ENCODE measurements at places on chromosomes 12 and 14.
A peak's percentile ranks its signal among the peaks of the same experiment; 100 is the strongest.

DNA sequence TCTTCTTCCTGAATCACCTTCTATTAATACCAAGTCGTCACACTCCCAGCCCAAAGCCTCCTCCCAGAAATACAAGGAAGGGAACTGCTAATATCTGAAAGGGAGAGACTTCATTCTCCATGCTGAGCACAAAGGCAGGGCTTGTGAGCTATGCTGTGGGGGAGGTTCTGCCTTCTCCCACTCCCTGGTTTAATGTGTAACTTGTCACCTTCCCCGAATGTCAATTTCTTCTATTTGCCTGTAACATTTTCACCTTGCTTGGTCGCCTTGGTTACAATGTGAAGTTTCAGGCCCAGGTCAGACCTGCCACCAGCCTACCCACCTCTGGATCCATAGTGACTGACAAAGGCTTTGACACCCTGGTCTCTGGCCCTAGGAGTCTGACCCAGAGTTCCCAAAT is 82.0 kb upstream of the ESRRB start:
- DNase-seq: no peak

GRCh38 chr12:127363392-127363791 is 903.6 kb upstream of the TMEM132C start:
- DNase-seq: no peak

DNA sequence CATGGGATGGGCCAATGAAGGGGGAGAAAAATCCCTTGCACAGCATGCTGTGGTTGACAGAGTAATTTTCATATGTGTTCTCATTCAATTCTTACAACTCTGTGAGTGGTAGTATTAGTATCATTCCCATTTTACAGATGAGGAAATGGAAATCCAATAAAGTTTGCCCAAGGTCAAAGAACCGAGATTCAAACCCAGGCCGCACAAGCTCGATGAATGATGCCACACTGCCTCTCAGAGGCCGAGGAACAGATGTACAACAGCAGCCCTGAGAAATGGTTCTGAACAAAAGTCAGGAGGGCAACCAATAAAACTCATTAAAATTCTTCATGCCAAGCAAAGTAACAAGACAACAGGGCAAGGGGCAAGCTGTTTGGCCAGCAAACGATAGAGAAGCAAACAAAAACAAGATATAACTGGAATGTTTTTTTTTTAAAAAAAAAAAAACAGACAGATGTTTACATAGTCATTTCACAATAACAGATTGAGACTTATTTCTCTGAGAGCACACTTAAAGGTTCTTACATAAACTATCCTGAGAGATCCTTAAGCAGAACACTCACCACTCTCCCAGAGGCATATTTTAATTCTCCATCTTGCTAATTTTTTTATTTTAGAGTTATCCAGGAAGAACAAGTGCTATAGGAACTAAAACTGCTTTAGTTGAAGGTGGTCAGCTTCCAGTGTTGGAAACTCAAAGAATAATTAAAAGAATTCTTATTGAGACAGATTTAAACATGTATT is 85.8 kb downstream of the EXOC5 start:
- no peak for DNase-seq

- DNase-seq: no peak
These were observed 18.1 kb downstream of the KMT5A start for GRCh38 chr12:123401753-123402683.

GRCh38 chr14:52077256-52077979 is 8.6 kb upstream of the NID2 start:
- no peak for DNase-seq

DNA sequence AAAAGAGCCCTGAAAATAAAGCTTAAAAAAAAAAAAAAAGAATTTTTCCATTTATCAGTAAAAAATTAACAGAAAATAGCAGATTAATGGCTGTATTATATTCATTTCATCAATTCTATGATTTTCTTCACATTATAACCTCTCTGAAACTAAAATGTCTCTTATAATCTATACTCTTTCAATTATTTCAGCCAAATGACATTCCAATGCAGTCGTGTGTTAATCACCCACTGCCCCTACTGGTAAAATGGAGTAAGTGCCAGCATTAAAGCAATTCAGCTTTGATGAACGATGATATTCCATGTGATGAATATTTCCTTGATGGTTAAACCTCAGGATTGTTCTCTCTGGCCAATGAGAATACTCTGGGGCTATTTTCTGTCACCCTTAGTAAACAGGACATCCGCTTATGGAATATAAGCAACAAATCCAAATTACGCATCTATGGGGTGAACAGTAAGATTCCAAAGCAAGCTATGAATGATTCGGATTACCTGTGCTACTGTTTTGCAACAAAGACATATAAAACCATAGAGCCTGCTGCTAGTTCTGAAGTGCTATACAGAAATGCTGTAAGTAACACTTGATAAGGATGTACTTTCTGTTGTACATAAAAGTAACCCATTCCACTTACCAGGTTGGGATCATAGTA is 20.3 kb upstream of the SYCP3 start:
- DNase-seq: no peak

- DNase-seq: peak; percentile 24
These were observed 1.1 kb downstream of the PHLDA1 start for GRCh38 chr12:76030341-76031080.

DNA sequence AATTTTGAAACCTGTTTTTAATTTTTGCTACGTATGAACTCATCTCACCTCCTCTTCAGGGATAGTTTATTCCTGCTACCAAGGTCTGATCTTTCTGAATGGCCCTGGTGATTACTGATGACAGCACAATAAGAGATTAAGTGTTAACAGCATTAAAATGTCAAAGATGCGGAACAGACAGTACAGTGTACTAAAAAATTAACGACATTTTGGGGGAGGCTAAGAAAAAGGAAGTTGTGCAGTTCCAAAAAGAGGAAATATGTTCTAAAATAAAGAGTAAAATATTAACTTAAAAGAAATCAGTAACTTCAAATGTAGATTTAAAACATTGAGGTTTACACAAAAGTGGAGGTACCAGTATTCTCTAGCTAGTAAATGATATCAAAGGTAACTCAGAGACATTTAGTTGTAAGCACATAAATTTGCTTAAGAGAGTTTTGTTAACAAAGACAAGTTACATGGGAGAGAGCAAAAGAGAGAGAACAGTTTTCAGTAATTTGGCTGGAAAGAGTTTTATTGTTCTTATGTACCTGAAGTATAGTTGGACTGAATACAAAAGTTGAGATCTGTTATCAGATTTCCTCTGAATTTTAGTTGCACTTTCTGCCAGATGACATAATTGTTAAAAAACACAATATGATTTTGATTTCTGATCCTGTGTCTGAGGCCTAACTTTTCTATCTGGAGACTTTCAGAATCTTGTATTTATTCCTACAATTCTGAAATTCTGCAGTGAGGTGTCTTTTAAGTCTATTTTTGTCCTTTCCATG is 4.2 kb upstream of the CLECL1 start:
- no peak for DNase-seq

GRCh38 chr12:100142851-100143559 is at the start of gene BLTP3B:
Gene BLTP3B (minus strand): TSS chr12:100142874. CDS start chr12:100142635, 239 bp downstream.
- peak; percentile 48 for DNase-seq

DNA sequence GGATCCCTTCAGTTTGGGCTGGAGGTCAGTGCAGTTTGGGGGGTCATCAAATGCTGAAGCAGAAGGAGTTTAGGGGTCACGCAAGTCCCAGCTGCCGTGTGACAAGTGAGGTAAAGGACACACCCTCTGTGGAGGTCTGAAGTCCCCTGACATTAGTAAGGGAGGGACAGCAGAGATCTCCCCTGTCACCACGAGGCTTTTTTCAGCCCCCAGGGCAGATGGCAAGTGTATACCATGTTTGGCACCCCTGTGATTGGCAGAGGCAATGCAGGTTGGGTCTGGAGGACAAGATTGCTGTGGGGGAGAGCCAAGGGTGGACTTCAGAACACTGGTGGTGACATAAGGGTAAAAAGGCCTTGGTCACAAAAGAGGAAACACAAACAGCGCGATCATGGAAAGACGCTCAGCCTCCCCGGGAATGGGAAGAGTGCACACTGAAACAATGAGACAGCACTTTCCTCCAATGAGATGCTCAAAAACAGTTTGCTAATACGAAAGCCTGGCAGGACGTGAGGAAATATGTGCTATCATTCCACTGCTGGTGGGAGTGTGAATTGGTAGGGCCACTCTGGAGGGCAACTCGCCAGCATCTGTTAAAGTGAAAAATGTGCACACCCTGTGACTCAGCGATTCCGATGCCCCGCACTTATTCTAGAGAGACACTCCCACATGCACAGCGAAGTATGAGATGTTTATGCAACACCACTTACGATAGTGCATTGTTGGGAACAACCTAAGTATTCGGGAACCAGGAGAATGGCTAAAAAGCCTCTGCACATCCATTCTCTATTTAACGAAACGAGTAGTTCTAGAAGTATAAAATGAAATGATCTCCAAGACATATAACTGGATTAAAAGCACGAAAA is 14.4 kb upstream of the CD27 start:
- DNase-seq: peak; percentile 97

GRCh38 chr12:124024776-124025175 is 51.8 kb downstream of the ZNF664 start:
- DNase-seq: no peak

DNA sequence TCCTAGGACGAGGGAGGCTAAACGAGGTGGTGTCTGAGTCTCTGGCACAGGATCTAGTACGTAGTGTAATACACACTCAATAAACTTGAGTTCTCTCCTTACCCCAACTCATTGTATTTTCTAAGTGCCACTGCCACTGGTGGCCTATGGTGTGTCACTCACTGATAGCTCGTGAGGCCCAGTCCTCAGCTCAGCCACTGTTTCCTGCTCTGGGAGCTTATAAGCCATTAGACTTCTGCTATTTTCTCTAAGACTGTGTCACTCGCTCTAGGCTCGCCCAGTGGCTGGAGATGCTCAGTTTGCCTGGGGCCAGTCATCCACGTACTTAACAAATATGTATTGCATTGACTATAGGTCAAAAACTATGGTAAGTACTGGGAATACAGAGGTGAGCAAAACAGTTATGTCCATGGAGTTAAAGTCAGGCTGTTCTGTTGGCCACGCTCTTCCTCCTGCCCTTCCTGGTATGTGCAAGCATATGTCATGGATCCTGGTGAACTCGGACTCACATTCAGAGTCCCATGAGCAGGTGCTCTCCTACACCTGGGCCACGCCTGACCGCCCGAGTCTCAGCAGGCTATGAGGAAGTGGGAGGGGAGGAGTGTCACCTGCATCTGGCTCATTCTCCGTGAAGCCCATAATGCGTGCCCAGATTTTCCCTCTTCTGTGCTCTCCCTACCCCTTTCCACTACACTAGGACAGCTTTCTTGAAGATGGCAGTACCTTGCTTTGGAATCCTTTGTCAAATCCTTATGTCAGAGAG is 41.6 kb downstream of the DEGS2 start:
- DNase-seq: no peak

DNA sequence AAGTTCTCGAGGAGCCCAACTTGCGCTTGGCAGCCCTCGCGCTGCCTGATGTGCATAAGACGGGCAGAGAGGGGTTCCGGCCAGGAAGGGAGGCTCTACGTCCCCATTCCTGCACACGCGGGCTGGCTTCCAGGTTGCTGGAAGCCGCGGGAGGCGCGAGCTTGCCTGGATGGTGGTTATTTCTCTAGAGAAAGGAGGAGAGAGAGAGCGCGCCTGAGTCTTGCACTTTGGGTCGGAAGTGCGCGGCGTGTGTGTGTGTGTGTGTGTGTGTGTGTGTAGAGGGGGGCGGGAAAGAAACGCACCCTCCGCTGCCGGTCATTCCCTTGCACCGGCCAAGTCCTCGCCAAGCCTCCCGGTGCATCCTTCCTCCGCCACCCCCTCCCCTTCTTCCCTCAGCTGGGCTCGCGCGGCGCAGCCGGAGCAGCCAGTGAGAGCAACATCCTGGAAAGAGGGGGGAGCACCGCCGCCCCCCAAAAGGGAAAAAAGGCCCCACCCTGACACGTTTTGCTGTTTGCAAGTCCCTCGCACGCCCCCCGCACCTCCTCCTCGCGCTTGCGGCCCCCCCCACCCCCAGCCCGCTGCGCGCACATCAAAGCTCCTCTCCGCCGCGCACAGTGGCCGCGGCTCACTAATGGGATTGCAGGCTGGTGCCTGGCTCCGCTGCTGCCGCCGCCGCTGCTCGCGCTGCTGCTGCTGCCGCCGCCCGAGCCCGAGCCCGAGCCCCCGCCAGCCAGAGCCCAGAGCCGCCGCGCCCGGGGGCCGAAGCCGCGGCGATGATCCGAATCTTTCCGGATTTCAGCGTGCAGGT is 4.4 kb upstream of the NPAS3 start:
- no peak for DNase-seq

DNA sequence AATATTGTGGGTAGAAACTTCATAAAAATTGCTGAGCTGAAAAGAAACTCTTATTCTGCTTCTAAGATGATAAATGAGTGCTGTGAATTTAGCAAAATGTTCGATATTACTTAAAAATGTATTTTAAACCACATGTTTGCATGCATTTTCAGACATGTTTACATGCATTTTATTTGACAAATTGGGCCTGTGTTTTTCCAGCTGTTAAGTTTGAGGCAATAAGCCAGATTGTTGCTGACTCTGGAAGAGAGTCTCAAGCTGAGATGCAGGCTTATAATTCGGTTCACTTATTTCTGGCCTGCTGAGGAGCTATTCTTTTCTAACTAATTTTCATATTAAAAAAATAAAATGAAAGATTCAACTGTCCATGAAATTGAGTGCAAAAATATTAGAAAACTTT is 110.1 kb downstream of the SYNE2 start:
- no peak for DNase-seq

- peak; percentile 47 for DNase-seq
These were observed 1141.2 kb upstream of the TMEM132C start for GRCh38 chr12:127125607-127126259.

- DNase-seq: no peak
These were observed 25.5 kb downstream of the CFAP251 start for GRCh38 chr12:121943926-121944325.

GRCh38 chr14:70468731-70469130 is 16.8 kb downstream of the ADAM21 start:
- no peak for DNase-seq

DNA sequence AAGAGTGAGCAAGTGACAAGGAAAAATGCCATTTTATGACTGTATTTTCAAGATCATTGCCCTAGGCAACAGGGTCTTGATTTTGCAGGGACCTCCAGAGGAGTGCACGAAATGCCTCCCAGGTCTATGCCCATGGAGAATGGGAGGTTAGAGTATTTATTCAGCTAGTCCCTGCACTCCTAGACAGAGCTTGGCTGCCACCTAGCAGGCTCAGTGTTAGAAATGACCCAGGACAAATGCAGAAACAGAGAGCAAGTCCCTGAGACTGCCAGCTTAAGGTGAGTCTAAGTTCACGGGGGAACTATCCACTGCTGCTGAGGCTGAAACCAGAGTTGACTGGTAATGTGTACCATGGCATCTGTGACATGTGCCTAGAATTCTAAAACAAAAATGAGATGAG is 506.4 kb downstream of the MED13L start:
- no peak for DNase-seq

Measured in fibroblast of the conjunctiva (primary cell).